Stromal cell of bone marrow (primary cell): ENCODE measurements at places on chromosomes 3 and 15.

- no peak for DNase-seq
Measured at GRCh38 chr15:58608129-58608590, 141.3 kb downstream of the ADAM10 start.

DNA sequence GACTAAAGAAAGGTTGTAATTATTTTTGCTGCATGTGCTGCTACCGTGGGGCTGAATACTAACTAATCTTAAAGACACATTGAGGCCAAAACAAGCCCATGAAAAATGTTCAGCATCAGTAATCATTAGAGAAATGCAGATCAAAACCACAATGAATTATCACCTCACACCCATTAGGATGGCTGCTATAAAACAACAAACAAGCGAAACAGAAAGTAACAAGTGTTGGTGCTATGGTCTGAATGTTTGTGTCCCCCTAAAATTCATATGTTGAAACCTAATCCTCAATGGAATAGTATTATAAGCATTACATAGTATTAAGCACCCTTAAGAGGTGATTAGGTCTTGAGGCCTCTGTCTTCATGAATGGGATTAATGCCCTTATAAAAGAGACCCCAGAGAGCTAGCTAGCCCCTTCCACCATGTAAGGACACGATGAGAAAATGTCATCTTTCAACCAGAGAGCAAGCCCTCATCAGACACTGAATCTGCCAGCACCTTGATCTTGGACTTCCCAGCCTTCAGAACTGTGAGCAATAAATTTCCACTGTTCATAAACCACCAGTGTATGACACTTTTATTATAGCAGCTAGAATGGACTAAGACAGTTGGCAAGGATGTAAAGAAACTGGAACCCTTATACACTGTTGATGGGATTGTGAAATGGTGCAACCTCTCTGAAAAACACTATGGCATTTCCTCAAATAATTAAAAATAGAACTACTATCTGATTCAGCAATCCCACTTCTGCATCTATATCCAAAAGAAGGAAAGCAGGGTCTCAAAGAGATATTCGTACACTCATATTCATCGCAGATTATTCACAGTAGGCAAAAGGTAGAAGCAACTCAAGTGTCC, 76.1 kb downstream of the REC114 start:
- DNase-seq: no peak

GRCh38 chr3:52721002-52721729, 15.3 kb downstream of the SPCS1 start:
- DNase-seq: no peak

- DNase-seq: no peak
Measured at GRCh38 chr3:134030379-134031347, 938 bp upstream of the SLCO2A1 start.
